ENCODE measurements at places on chromosomes 6 and 20.

DNA sequence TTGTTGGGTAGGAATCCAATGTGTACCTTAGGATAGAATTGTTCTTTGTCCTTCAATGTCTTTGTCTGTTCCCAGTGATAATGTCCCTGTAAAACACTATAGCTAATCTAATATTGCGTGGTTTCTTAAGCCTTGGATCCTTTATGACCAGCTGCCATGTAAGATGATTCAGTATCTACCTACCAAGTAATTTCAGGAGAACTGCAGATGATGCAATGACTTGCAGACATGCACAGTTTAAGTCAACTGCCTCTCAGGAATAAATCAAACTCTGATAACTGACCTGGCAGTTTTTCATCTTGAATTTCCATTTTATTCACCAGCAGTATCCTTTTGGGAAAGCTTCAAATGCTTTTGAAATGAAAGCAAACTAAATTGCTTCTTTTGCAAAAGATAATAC lies 157.8 kb downstream of the TPBG start:
- DNase-seq: peak; percentile 22

DNA sequence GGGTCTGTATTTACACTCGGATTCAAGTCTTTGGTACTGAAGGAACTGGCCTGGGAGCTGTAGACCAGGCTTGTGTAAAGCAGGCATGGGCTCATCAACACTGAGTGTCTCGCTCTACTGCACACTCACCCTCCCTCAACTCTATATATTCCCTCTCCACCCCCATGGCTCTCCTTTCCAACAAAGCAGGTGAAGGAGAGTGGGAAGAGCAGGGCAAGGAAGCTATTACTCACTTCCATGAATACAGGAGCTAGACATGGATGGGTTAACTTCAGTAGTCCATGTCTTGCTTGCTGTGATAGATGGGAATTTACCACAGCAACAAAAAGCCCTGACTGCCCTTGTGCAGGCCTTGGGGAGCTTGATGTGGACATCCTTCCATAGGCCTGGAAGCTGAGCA lies 20.7 kb upstream of the SLC2A12 start:
- DNase-seq: no peak

GRCh38 chr6:157235600-157236039 lies 87.7 kb downstream of the TMEM242 start:
- peak; percentile 66 for DNase-seq

DNA sequence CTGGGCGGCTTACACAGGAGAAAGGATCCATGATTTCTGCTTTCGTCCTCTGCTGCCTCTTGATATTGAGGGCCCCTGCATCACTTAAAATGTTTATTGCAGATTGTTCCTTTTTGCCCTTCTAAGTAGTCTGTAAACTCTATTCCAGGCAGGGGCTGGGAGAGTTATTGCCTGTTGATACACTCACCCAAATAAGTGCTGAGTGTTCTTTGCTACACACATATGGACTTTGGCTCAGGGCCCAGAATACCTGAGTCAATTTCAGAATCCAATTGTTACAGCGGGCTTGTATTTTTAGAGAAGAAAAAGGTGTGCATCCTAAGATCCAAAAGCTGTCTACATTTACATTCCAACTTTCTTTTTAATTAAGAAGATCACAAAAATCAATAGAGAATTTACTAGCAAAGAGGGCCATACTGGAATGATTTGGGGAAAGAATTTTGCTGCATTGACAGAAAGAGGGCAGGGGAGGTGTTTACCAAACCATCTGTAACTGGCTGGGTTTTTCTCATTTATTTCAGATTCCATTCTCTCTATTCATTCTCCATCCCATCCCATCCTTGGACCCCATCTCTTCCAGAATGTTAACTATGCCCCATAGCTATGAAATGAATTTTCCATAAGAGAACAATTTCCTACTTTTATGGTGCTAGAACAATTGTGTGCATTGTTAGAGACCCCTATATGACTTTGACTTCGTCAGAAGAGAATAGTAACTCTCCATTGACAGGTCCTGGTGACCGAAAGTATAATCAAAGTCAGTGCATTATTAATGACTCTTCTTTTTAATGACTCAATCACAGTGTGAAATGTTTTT lies 959.9 kb upstream of the FLRT3 start:
- DNase-seq: no peak

GRCh38 chr6:19317431-19317986 lies 519.7 kb upstream of the ID4 start:
- DNase-seq: no peak

- no peak for DNase-seq
Observed at GRCh38 chr6:130314271-130314670, 51.5 kb upstream of the TMEM200A start.

DNA sequence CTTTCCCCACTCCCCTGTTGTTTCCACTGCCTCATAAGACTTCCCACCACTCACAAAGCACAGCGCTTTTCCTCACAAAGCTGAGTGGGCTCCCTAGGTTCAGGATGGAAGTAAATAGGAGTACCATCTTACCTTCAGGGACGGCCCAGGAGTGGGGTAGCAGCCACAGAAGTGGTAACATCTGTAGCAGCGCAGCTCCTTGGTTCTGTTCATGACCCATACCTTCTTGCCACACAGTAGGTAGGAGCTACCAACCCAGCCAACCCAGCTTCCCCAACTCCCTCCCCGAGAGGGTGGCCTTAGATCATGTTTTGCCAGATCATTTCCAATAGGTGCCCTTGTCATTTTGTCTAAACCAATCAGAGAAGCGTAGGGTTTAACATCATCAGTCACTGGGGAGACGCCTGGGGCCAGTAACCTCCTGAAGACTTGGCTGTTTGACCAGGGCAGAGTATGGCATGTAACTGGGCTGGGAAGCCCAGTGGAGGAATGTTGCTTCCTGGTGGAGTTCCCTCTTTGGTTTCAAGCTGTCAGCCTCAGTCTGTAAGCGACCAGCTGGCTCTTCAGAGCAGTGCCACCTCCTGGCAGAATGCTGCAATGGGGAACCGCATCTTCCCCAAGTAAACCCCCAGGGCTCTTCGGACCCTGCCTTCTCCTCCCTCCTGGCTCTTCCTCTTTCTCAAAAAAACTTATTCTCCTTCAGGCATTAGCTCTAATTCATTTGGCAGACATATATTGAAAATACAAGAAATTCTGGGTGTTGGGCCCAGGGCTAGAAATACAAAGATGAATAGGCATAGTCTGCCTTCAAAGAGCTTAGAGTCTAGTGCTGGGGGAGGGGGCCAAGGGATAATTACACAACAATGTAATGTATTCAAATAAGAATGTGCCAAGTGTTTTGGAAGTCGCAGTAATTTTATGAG lies at the start of gene HLA-DMA:
HLA-DMA (minus strand) TSS at position 281 of the 923 bp plus-strand sequence; CDS start at position 220, 61 bp downstream.
- peak; percentile 92 for DNase-seq

DNA sequence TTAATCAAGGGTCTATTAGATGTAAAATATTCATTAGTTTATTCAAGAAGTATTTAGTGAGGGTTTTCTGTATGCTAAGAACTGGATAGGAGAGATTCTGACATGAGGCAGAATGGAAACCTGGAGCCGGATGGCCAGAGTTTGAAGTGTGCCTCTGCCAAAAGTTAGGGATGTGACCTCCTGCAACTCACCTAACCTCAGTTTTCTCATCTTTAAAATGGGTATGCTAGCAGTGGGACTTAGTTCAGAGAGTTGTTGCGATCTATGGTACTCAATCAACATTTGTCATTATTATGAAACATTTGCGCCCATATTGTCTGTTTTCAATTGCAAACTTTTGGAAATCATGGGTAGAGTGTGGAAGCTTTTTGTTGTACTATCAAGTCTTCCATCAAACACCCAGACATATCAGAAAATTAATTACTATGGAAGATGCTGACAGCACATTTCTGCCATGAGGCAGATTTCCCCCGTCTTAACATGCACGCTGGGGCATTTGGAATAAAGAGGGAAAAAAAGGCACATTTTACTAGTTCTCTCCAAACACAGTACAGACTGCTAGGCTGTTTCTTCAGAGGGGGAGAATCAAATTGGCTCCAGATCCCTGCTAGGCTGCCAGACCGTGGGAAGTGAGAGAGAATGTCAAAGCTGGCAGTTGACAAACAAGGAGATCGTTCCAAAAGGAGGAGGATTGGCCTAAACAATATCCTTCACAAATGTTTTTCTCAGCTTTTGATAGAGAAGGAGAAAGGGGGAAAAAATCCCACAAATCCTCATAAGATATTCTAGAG lies 205.3 kb upstream of the TSHZ2 start:
- no peak for DNase-seq

GRCh38 chr6:161963634-161964234 lies 689.9 kb upstream of the AGPAT4 start:
- no peak for DNase-seq

GRCh38 chr6:53058388-53059195 lies 6.6 kb upstream of the FBXO9 start:
- DNase-seq: no peak

DNA sequence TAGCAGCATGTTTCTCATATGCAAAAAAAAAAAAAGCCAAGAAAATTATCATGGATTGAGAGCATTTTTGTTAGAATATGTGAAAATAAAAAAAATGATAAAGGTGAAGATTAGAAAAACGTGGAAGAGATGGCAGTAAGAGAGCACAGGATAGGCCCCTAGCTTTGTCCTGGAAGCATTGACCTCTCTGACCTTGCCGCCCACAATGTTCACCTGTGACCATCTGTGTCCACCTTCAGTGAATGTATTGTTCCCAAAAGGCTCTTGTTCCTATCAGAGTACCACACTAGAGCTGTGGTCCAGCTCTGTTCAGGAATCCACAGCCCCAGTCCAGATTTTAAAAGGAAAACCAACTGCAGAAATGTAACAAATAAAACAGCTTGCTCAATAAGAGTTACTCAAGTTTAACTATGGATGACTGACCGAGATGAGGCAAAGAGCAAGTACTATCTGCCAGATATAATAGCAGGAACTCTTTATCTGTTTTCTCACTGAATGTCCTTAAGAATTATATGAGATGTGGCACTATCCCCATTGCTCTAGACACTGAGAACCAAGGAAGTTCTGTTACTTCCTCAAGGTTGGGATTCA lies 287.7 kb upstream of the STXBP5 start:
- DNase-seq: peak; percentile 41

- no peak for DNase-seq
Observed at GRCh38 chr6:165042912-165043311, 266.5 kb downstream of the C6orf118 start.

DNA sequence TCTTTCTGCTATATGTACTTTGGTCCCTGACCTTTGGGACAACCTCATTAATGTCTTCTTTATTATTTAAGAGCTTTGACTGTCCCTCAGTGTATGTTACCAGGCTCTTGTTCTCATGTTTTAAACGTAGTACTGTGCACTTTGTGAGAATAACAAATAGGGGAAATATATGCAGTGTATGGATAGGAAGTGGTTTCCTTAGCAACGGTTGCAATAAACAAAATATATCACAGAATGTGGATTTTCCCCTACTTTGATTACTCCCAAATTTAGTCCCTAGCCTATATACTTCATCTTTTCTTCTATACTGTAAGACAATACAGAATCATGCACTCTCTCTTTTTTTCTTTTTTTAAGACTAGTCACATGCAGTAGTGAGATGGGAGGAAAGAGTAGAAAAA lies 123.8 kb upstream of the AKIRIN2 start:
- DNase-seq: no peak

- DNase-seq: no peak
Observed at GRCh38 chr6:8387942-8388437, 47.4 kb downstream of the SLC35B3 start.
